ENCODE measurements at places on chromosomes 1 and 21.

DNA sequence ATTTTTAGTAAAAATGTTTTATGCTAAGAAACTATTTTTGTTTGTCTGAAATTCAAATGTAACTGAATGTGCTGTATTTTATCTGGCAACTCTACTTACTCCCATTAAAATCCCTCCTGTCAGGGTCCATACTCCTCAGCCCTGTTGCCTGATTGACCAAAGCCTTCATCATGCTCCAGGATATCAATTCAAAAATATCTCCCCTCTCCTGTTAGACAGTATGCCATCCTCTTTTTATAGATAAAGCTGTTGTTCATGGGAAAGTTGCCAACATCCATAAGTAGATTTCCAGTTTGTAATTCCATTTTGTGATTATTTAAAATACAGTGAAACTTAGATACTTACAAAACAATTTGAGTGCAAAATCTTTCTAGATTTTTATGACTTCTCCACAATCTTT is 65.7 kb downstream of the DTL start:
- no peak for DNase-seq

- no peak for DNase-seq
Measured at GRCh38 chr21:37737507-37737906, 178.8 kb downstream of the KCNJ6 start.

GRCh38 chr1:162060314-162060713 is 9.2 kb upstream of the NOS1AP start:
- no peak for DNase-seq

GRCh38 chr21:17427831-17428483 is 84.9 kb upstream of the CXADR start:
- no peak for DNase-seq

- DNase-seq, result no peak
Measured at GRCh38 chr1:153746174-153746573, 18.3 kb downstream of the INTS3 start.

GRCh38 chr1:100565937-100566699 is 28.2 kb downstream of the GPR88 start:
- DNase-seq, result no peak

- peak; percentile 61 for DNase-seq
Measured at GRCh38 chr1:77889671-77890070, 1.2 kb downstream of the NEXN start.

DNA sequence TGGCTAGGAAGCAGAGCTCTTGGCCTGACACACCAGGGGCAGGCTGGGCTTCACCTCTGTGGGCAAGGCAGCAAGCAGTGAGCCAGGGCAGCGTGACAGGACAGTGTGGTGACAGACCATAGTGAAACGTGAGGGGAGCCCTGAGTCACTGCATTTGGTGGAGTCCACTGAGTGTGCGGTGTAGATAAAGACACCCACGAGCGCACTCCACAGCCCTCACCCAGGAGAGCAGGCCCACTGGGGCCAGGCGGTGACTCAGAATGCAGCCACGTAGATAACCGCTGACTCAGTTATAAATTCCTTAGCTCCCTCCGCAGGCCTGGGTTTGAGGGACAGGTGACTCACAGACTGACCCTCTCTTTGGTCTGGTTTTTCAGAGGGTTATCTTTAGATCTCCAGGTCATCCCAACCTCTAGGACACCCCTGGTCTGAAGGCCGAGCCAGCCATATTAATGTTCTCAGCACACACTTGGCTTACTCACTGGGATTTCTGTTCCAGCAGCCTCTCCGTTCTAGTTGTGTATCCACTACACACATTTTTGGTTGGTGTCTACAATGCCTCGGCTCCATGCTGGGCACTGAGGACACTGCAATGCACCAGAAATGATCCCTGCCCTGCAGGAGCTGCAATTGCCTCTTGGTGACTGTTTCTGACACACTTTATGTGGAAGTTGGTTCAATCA is 90.2 kb upstream of the TSPAN2 start:
- peak; percentile 99 for DNase-seq

GRCh38 chr1:211928993-211929637 is 98.6 kb upstream of the LPGAT1 start:
- no peak for DNase-seq

DNA sequence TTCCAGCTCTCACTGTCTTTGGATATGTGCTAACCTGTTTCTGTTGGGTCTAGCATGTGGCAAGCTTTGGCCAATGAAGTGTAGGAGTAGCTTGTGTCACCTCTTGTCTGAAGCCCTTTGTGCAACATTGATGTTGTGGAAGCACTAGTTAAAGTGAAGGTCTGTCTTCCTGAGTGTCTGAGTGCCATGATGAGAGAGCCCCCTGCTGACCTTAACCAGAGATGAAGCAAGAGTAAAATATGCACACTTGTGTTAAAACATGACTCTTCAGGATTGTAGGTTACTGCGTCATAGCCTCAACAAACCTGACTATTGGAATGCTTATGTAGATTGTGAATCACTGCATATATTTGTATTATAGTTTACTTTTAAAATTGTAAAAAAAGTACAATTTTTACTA is 103.7 kb downstream of the NCAM2 start:
- peak; percentile 33 for DNase-seq

DNA sequence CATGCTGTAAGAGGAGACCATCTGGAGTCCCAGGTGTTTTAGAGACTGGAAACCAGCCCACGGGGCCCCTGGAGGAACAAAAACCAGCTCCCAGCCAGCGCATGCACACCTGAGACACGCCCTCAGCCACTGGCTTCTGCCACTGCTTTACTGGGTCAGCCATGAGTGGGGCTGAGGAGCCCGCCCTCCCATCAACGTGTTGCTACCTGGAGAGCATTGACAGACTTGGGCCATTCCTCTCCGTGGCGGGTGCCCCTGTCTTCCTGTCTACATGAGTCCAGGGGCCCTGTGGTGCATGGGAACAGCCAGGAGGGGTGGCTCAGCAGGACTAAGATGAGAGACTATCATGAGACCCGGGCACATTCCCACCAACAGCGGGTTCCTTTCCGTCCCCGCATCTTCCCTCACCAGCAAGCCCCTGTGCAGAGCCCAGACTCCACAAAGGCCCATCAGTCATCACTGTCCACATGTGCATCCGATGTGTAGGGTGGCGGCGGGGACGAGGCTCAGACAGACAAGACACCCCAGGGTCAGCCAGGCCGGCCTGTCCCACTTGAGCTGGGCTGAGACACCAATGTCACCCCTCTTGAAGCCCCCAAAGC is 45.4 kb upstream of the POFUT2 start:
- DNase-seq, result no peak

- DNase-seq, result no peak
Measured at GRCh38 chr1:89288051-89288340, 15.3 kb upstream of the GBP5 start.

DNA sequence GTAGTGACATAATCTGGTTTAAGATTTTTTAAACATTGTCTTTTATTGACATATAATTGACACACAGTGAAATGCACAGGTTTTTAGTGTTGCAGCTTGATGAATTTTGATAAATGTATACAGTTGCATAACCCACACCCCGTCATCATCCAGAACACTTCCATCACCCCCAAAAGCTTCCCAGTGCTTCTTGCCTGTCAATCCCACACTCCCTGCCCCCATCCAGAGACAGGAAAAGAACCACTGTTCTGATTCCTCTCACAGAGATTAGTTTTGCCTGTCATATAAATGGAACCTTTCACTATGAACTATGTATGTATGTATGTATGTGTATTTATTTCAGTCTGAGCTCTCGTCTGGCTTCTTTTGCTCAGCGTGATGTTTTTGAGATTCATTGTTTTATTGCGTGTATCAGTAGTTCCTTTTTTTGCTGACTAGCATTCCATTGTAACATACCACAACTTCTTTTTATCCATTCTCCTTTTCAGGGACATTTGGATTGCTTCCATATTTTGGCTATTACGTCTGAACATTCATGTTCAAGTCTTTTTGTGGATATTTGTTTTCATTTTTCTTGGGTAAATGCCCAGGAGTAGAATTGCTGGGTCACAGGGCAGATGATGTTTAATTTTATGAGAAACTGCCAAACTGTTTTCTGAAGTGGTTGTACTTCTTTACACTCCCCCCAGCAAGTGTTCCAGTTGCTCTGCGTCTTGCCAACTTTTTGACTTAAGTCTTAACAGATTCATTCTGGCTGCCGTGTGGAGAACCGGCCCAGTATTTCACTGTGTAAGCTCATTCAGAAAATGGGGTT is 8.7 kb downstream of the UBIAD1 start:
- no peak for DNase-seq

GRCh38 chr1:87174724-87175245 is 153.9 kb upstream of the LMO4 start:
- DNase-seq, result no peak

DNA sequence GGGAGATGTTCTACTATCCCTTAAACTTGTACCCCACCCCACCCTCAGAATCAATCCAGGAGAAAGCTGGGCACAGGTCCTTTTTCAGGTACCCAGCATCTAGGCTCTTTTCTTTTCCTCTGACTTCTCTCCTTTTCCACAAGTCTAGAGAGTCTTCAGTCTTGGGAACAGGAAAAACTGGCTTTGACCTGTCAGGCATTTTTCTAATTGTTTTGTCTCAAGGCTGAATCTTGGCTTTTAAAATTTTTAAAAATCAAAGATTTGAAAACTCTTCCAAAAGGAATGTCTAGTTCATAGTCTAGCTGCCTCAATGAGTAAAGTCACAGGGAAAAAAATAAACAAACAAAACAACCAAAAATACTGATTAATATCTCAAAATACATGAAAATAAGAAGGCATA is 161.5 kb downstream of the HFM1 start:
- DNase-seq, result no peak

DNA sequence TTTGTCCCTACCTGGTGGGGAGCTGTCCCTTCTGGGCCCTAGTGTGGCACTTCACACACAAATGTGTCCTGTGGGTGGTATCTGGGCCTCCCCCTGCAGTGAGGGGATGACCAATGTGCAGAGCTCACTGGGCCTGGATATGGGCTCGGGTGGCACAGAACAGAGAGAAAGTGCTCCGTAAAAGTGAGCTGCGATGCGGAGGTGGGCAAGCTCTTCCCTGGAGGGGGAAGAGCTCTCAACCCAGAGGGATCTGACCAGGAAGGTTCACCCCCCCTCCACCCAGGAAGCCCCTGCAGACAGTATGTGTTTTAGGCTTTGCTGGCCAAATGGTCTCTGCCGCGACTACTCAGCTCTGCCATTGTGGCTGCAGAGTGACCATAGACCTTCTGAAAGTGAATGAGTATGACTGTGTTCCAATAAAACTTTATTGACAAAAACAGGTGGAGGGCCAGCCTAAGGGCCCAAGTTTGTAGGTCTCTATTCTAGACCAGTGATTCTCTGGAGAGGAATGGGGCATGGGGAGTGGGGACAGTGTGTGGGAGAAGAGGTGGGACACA is 8.6 kb upstream of the ITGB2 start:
- no peak for DNase-seq
